ENCODE measurements at places on chromosomes 3 and 15.

- DNase-seq: no peak
Observed at GRCh38 chr3:192156382-192156781, 571.0 kb downstream of the FGF12 start.

DNA sequence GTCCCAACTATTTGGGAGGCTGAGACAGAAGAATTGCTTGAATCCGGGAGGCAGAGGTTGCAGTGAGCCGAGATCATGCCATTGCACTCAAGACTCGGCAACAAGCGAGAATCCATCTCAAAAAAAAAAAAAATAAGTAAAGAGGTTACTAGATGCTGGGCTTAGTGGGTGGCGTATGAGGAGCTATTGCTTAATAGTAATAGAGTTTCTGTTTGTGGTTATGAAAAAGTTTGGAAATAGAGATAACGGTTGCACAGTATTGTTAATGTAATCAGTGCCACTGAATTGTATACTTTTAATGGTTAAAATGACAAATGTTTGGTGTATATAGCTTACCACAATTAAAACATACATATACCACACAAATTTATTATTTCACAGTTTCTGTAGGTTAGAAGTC lies 14.7 kb upstream of the HHATL start:
- no peak for DNase-seq

DNA sequence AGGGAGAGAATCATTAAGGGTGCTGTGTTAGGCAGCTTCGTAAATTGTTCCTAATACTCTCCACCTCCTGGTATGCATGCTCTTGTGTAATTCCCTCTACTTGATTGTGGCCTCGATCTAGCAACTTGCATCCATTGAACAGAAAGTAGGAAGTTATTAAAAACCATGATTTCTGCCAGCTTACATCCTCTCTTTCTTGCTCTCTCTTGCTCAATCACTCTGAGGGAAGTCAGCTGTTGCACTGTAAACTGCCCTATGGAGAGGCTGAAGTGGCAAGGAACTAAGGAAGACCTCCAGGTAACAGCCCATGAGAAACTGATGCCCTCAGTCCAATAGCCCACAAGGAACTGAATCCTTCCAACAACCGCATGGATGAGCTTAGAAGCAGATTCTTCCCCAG lies 92.6 kb downstream of the ERC2 start:
- DNase-seq: no peak

DNA sequence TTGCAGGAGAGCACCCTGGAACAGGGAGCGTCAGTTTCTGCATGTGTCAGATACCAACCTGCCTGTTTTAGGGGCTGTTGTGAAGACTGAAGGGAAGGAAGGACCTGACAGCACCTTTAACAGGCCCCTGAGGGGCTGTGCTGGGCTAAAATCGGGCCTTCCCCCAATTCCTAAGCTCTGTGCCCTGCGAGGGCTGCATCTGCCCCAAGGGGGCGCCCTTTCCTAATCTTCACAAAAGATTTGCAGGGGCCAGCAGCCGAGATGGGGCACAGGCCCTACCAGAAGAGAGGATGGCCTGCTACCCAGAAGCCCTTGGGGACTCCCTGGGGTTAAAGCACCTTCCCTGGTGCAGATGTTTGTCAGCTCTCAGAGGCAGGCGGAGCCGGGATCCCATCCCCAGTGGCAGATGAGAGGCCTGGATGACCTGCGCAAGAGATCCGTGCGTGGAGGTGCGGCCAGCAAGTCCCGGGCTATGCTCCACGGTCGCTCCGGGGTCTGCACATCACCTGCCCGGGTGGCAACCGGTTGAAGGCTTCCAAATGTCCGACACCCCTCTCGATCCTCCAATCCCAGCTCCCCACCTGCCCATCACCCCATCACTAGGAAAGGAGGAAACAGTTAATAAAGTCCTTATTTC lies 53.6 kb downstream of the RHCG start:
- DNase-seq: peak; percentile 53

DNA sequence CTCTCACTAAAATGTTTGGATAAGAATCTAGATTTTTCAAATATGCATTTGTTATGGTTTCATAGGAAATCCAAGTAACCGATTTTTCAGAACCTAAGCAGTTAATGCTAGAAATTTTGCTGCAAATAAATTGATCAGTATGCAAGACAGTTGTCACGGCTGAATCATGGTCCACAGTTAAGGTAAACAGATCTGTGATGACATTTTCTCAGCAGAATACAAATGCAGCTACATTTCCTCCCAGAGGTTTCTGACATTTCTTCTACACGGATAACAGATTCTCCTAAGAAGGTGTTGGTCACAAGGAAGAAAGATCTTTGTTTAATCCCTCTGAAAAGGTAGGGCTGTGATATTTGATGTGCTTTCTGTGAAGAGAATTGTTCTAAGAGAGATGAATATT lies 36.9 kb downstream of the ARNT2 start:
- DNase-seq: no peak

- no peak for DNase-seq
Observed at GRCh38 chr3:151556596-151556995, 95.7 kb upstream of the IGSF10 start.

- DNase-seq: no peak
Observed at GRCh38 chr3:71428841-71429596, 154.5 kb downstream of the FOXP1 start.

GRCh38 chr3:16849795-16850194 lies 35.0 kb upstream of the PLCL2 start:
- DNase-seq: no peak

DNA sequence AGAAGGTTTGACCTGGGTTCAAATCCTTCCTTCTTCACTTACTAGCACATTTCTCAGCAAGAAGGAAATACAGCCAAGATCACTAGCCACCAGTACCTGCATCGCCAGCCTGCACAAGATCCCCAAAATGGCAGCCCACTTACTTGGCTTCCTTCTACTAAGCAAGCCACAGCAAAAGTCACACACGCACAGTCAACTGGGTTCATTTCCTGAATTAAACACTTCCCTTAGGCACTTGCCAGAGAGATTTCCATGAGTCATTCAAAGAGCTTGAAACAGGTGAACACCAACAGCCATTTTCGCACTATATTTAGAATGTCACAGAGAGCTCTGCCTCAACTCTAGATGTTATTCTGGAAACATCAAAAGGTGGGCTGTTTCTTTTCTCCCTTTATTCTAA lies 42.6 kb downstream of the MGLL start:
- no peak for DNase-seq

- DNase-seq: no peak
Observed at GRCh38 chr15:65584241-65584640, 26.7 kb downstream of the INTS14 start.

- DNase-seq: no peak
Observed at GRCh38 chr15:95196176-95196915, 965.0 kb downstream of the MCTP2 start.

DNA sequence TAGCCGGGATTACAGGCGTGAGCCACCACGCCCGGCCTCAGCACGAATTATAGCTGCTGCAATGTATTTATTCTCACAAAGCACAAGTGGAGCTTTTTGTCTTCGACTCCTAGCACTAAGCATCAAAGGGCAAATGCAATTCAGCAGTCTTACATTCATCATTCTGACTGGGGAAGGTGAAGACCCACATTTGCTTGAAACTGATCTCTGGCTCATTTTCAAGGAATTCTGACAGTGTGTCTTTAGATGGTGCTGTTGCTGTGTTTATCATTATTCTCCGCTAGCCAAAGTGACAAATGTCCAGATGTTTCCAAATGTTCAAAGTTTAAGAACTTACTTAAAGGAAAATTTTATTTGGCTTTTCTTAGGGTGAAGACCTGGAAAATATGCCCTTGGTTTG lies 55.9 kb downstream of the SGO1 start:
- DNase-seq: no peak

DNA sequence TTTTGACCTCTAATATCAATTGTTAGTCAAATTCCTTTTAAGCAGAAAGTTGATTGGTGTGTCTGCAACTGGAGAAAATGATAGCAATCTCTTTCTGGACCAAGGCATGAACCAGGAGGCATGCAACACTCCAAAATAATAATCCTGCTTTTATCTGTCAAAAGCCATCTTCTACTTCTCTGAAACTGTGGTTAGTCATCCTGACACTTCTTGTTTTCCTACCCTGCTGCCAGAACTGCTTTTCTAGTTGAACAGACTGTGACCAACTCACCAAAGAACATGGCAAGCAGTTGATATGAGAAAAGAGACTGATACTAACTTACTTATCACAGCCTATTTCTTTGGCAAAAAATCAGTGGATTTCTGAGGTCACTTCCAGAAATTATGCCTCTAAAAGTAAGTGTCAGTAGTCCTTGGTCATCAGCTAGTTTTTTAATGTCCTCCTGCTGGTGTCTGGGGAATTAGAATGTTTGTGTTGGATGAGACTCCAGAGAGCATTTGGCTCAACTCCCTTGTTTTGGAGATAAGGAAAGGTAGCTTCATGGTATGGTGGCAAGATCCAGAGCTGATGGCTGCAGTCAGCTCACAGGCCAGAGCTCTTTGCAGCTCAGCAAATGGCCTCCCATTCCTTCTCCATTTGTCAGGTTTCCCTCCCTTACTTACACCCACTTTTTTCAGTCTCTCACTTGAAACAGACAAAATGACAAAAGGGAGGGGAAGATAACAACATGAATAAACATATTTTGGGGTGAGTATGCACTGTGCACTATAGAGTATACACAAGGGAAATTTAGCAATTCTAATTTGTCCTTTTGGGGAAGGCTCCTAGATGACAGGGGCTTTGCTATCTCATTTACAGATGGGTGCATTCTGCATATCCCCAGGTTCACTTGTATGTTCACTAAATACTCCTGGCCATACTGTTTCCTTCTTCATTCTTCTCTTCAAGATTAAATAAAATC lies 7.0 kb downstream of the CRYGS start:
- DNase-seq: no peak

DNA sequence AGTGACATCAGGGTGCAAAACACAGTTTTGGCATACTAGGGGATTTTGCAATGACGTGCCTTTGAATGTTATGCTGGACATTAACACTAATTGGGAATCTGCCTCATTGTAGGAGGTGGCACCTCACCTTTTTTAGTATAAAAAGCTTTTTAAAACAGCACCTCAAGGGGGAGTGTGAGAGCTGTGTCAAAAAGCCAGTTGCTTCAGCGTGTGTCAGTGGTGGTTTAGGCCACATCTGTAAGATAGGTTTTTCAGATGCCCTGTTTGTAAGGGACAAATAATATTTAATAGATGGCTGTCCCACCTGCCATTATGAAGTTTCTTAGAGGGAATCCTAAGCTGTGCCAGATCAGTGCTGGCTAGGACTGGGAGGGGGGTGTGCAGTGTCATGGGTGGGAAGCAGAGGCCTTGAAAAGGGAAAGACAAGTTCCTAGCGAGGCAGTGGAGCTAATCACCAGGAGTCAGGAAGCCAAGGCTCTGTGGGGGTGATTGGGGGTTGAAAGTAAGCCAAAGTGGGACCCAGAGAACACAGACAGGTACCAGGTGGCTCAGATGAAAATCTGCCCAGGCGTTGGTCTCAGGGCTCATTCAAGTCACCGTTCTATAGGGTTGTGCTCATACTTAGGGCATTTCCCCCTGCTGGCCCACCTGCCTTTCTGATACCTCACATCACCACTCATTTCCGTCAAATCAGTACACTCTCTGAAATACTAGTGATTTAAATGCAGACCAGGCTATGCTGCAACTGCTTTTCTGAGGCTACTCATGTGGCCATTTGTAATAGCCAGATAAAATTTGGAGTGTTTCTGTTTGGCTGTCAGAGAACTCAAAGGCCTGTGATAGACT lies 120.5 kb downstream of the BBX start:
- DNase-seq: peak; percentile 58

DNA sequence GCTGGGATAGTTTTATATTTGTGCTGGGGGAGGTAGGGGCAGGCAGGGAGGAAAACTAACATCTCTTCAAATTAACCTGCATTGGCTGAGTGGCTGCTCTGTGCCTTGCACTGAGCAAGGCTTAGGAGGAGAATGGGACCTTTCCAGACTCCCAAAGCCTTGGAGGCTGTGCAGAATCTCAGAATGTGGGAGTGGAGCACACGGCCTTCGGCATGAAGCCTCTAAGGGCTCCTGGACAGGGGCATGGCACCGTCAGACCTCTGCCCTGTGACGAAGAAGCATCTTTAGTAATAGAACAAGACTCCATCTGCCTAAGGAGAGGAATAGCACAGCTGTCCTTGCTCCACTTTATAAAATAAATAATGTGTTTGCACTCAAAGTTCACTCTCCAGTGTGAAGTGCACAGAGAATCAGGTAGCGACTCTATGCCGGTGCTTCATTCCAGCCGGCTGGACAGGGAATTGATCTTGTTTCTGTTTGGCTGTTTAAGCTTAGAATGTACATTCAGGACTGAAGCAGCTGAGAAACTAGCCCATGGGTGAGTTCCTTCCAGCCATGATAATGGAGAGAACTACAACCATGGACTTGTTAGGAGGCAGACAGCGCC lies 228.5 kb upstream of the ADAMTS9 start:
- DNase-seq: no peak

GRCh38 chr3:18559331-18559842 lies 134.2 kb upstream of the SATB1 start:
- DNase-seq: peak; percentile 52

DNA sequence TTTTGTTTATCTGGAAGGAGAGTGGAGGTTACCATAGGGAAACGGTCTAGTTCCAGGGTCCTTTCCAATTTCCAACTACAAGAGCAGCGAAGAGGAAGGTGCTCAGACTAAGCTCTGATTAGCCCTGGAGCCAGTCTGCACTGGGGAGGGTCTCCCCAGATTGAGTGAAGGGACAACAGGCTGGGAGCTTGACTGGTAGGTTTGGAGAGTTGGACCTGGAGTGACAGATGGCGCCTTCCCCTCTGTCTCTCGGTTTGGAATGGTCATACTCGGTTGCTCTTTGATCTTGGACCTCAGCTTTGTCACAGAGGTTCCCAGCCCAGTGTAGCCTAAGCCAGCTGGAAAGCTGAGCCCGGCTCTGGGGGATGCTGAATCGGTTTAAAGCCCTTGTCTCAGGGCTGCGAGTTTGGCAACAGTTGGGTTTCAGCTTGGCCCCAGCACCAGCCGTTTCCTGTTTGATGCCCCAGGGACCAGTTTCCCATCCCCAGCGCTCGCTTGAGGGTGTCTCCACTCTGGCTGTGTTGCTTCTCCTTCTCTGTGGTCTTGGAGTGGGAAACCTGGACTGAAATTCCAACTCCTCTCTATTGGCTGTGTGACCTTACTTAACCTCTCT lies 53.1 kb upstream of the ULK4 start:
- no peak for DNase-seq
